ENCODE measurements at places on chromosomes 6 and 20.

DNA sequence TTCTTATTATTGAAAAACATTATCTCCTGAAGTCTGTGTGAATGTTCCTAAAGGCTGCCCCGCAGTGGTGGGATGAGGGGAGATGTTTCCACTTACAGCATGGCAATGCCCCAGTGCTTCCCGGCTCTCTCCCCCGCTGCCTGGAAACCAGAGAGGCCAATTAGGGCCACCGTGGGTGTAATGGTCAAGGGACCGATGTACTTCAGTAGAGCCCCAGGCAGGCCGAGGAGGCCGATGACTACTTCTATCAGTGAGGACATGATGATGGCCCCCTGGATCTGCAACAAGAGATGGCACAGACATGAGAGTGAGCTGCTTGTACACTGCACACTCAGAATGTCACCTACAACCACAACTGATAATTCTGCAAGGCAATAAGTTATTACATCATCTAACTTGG lies 117.8 kb downstream of the SLC23A2 start:
- no peak for DNase-seq

GRCh38 chr20:63635431-63636141 lies 8.7 kb upstream of the GMEB2 start:
- no peak for DNase-seq

GRCh38 chr6:53752856-53753255 lies 41.9 kb upstream of the LRRC1 start:
- no peak for DNase-seq

GRCh38 chr20:14445310-14445709 lies 107.9 kb upstream of the FLRT3 start:
- DNase-seq: no peak

- DNase-seq: no peak
Measured at GRCh38 chr20:61253640-61254511, 1.8 kb downstream of the CDH4 start.

GRCh38 chr6:162612613-162613012 lies 115.0 kb downstream of the PRKN start:
- DNase-seq: no peak

DNA sequence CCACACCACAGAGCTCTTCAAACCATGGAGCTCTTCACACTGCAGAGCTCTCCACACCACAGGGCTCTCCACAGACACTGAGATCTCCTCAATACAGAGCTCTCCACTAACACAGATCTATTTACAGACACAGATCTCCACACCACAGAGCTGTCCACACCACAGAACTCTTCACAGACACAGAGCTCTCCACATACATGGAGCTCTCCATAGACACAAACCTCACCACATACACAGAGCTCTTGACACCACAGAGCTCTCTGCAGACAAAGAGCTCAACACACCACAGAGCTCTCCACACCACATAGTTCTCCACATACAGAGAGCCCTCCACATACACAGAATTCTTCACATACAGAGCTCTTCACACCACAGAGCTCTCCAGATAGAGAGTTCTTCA lies 53.0 kb downstream of the ERMARD start:
- no peak for DNase-seq

GRCh38 chr6:136510782-136511181 lies 39.4 kb downstream of the MAP7 start:
- DNase-seq: no peak

- no peak for DNase-seq
Measured at GRCh38 chr6:90645634-90646033, 58.8 kb upstream of the MAP3K7 start.

DNA sequence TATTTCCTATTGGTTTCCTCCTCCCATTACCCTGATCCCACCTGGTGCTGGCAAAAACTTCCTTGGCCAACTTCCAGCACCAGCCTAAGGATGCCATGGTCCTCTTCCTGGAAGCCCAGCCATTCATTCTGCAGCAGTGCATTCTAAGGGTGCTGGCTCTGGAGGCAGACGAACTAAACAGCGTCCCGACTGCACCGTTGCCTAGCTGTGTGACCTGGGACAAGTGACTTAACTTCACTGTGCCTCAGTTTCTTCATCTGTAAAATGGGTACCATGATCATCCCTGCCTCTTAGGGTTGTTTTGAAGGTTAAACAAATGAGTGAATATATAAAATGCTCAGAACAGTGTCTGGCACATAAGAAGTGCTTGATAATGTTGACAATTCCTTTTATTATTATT lies 120.9 kb upstream of the ZNF217 start:
- DNase-seq: no peak

DNA sequence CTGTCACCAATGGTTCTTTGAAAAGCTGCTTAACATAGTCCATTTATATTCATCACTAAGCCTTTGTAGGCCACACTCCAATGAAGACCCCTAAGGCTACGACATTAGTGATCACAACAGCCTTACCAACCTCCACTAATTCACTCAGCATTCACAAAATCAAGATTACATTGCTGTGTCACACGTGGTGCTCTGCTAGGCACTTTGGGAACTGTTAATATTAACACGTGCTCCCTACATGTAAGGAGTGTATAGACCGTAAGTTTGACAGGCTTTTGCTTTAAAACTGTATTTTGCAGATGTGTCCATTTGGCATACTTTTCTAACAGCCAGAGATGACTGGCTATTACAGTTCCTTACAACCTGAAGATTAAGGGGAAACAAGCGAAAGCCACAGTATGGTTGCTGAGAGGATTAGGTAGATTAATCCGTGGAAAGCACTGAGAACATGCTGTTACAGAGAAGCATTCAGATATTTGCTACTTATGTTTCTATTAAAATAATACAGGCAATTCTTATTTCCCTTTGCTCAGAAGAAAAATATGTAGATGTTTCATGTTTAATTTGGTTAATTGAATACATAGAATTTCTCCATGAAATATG lies 69.7 kb downstream of the SAMD3 start:
- no peak for DNase-seq

DNA sequence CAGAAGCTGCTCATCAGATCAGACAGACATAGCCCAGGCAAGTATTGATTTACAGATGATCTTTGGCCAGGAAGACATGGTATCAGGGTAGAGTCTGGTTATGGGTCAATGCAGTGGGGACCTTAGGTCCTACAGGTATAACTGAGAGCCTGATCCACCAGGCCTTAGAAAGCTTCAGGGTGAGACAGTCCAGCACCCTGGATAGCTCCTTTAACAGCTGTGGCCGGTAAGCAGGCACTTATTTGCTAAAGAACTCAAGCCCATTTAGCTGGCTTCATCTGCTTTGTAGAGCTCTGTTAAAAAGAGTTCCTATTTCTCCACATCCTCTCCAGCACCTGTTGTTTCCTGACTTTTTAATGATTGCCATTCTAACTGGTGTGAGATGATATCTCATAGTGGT lies 39.6 kb downstream of the ESR1 start:
- DNase-seq: no peak

GRCh38 chr6:162825597-162825996 lies 97.8 kb downstream of the PACRG start:
- no peak for DNase-seq

DNA sequence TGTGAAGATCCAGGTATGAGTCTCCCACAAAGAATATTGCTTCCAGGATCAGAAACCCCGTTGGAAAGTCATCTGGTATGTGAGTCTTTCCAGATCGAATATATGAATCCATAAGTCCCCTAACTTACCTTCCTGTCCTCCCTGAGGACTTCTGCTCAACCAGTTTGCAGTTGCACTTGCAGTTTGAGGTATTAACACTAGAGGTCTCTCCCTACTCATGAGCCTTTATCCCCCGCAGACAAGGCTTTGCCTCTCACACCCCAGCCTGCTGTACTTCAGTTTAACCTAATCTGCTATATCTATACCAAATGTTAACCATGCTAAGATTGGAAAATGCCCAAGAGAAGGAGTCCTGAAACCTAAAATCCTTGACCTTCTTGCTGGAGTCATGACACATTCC lies 135.3 kb upstream of the DEFB112 start:
- DNase-seq: no peak

- DNase-seq: no peak
Measured at GRCh38 chr6:89449193-89449592, 16.2 kb downstream of the ANKRD6 start.

DNA sequence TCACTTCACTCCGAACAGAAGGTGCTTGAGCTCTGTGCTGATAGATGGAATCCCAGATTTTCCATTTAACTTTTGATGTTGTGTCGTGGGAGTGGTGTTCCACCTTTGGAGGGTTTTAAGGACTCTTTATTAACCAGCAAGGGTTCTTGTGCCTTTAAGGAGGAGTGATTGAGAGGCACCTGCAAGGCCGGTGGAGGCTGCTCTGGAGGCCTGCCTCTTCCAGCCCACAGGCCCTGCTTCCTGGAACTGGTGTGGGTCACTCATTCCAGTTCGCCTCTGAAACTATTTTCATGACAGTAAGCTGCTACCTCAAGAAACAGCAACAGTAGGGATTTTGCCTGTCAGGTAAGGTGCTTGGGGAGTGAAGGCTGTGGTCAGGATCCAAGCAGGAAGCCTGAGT lies 58.8 kb upstream of the APCDD1L start:
- no peak for DNase-seq

DNA sequence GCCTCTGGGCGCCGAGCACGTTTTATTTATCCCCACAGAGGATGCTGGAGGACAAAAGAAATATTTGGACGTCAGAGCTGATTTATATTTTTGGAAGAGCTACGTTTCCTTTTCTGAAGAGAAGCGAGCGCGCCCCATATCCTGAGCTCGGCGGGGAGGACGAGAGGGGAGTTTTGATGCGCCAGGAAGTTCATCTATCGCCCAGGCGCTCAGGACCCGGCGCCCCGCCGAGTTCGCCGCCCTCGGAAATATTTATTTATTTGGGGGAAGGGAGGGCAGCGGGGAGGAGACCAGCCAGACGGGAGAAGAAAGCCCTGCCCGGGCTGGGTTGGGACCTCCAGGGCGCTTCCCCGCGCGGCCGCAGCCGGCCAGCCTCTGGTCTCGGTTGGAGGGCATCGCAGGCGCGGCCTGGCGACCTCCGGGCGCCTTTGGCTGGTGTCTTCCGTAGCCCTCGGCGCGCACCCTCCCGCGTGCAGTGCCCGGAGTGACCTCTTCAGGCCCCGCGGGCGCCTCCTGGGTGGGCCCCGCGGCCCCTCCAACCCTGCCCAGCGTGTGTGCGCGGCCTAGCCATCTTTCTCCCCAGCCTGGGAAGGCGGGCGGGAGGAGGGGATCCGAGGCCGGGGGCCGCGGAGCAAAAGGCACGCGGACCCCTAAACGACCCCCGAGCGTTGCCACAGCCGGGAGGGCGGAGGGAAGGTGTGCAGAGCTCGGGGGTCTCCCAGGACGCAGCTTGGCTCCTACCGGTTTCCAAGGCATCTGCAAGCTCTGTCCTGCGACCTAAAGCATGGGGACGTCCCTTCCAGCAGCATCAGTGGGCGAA lies 5.4 kb upstream of the FOXF2 start:
- DNase-seq: no peak

GRCh38 chr6:130518588-130518987 lies 152.8 kb downstream of the TMEM200A start:
- no peak for DNase-seq

GRCh38 chr20:51129147-51129776 lies 106.4 kb upstream of the KCNG1 start:
- no peak for DNase-seq

DNA sequence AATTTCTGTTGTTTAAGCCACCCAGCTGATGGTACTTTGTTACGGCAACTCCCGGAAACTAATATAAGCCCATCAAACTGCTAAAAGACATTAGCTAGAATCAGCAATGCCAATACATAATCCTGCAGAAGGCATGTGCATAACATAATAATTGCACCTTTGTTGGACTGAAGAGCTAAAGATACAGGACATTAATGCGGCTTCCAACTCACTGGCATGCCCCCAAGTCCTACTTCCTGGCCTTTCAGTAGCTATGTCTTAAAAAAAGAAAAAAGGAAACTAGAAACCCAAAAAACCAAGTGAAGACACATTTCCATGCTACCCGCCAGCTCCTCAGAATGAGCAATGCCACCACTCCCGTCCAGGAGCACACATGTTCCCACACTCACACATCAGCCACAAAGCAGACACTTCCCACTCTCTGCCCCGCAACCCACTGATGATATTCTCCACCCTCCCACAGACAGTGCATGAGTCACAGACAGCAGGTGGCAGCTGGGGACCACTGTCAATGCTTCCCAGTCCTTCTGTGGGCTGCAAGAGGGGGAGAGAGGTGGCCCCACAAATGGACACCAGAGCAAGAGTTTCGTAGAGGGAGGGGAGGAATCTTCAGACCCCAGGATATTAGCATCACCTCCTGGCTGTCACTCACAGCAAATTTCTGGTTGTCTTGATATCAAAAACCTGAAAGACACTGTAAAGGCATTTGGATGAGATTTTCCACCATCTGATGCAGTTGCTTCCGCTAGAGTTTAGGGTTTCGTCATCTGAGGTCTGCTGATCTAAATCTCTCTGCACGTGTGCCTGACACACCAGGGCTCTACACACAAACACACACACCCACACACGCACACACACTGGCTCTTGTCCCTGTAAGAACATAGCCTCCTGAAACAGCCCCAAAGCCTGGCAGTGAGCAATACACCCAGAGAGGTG lies 32.8 kb downstream of the GFOD1 start:
- DNase-seq: peak; percentile 79

DNA sequence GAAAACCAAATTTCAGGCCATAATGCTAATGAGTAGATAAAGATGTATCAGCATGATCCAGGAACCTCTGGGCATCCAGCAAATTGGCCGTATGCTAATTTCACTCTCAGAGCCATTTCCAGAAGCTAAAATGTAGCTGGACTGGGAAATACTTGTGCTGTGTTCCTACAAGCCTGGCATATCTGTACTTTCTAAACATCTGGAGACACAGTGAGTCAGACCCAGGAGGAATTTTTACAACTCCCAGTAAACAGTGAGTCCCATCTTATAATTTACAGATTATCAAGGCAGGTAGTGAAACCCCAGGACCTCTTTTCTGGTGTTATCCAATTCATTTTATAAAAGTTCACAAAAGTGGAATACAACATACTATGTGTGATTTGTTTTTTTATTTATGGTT lies 683.0 kb upstream of the ADGRB3 start:
- no peak for DNase-seq

DNA sequence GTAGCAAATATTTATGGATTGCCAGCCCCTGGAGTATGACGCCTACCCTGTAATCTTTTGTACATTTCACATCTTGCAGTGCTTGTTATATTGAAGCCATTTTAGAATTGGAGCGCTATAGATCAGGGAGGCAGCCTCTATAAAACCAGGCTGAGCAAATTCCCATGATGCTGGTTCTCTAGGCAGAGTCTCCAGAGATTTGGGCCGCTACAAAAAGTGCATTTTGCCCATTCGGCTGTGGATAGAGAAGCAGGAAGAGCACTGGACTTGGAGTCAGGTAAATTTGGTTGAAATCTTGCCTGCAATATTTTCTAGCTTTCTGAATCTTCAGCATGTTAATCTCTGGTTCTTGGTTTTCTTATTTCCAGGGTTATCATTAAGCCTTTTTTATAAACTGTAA lies 2.0 kb downstream of the YWHAB start:
- no peak for DNase-seq

- DNase-seq: no peak
Measured at GRCh38 chr20:46559685-46560440, 9.4 kb upstream of the OCSTAMP start.

DNA sequence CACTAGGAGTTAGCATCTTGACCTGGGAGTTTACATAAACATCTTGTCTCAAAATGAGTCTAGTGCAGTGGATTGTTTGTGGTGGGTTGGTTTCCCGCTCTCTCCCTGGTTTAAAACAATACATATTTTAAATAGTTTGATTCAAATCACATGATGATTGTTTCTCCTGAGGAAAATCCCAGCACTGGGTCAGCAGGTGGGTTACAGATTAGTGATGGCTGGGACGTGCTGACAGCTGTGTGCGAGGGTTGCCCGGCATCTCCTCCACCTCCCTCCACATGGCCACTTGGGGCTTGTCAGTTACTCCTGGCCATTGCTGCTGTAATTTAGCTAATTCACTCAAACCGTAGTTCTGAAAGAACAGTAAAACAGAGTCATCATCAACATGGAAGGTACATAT lies 306.4 kb upstream of the CITED2 start:
- DNase-seq: no peak

Data from stimulated activated CD4-positive, alpha-beta T cell treated with anti-CD3 and anti-CD28 coated beads, TNF-alpha, amount 100 ng/mL, for 24 hours (primary cell).